Effector CD4-positive, alpha-beta T cell (primary cell): ENCODE measurements at places on chromosomes 16 and 17.

GRCh38 chr17:43995150-43995471 lies 9.3 kb upstream of the NAGS start:
- no peak for DNase-seq

DNA sequence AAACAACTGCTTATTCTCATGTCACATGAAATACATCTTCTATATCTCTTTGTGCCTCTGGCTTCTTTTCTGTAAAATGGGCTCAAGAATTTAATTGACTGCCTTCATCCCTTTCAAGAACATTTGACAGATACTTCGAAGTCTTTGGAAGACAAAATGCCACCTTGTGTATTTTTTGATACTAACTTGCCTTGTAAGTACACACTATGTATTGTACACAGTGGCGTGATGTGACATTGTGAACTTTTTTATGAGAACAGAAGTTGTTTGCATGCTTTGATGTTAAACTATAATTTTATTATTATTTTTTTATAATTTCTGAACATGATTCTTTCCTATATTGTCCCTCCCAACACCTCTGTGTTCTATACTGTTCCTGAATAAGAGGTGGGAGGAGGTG lies 73.7 kb downstream of the MAP2K4 start:
- DNase-seq, result no peak

- no peak for DNase-seq
Measured at GRCh38 chr16:87437911-87438610, 45.9 kb downstream of the MAP1LC3B start.

DNA sequence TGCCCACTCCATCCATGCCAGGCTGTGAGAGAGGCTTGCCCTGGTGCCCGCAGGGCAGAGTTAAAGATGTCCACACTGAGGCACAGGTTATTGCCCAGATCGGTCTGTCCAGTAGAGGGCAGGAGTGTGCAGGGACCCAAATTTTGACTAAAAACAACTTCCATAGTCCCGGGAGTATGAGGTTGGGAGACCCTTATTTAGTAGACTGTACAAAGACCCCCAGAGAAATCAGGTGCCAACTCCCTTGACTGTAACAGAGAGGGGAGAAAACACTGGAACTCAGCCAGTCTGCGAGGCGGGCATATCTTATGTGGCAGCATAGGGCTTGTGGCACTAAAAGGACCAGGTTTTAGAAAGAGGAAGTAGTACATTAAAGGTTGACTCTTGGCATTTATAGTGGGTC lies 43.4 kb downstream of the HNF1B start:
- peak; percentile 19 for DNase-seq

DNA sequence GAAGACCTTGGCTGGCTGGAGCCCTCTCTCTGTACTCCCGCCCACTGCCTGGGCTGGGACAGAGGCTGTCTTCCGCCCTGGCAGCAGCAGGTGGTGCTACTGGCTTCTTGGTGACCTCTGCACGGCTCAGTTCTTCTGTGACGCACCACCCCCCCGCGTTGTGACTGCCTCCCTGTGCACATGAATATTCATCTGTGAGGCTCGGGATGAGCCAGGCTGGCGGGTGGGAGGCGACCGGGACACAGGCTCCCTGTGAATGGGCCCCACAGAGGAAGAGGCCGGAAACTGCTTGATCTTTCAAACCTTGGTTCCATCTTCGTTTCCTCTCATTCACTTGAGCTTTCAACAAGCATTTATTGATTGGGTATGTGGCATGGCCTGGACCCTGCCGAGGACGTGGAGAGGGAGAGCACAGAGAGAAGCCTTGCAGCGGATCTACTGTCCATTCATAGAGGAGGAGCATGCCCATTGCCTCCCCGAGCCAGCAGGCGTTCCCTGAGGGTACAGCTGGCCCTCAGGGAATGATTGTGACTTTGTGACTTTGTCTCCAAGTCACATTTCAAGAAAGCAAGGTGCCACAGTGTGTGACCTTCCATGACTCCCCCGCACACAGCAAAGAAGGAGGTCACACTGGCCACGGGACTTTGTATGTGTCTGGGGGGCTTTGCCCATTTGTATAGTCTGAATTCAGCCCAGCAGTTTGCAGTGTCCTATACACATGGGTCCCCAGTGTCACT lies 45.0 kb downstream of the B9D1 start:
- no peak for DNase-seq

DNA sequence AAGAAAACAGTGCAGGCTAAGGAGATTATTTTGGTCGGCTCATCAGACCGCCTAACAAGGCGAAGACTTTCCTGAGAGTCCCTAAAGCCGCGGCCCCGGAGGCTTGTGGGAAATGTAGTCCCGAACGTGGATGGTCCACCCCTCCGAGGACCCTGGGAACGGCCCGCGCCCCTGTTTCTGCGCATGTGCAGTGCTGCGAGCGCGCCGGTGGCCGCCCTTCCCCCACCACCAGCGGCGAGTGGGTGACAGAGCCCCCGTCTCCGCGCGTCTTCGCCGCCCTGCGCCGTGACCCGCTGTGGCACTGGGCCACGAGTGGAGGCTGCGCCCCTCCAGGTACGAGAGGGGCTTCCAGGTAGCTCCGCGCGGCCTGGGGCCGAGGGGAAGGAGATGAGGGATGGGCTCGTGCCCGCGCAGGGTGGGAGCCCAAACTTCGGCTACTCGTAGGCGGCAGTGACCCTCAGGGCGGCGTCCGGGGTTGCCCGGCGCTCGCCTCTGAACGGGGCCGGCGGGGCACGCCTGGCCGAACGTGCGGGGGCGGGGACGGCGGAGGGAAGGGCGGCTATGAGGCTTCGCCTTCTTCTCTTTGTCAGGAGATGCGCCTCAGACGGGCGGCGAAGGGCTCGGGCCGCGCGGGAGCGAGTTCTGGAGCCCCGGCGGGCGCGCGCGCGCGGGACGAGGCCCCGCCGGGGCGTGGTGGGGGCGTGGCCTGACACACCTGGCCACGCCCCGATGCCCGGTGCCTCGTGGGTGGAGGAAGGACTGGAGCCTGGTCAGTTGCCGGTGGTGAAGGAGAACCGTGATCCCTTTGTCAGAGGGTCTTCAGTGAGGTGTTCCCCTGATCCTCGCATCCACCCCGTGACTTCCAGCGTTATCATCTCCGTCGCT lies at the start of gene ZFP1:
TSS of gene ZFP1 (plus strand) at position 214 of the 885 bp plus-strand sequence. CDS start 4,428 bp downstream, outside the sequence.
- peak; percentile 95 for DNase-seq

- DNase-seq, result no peak
Measured at GRCh38 chr17:56486732-56487131, 106.8 kb upstream of the NOG start.

DNA sequence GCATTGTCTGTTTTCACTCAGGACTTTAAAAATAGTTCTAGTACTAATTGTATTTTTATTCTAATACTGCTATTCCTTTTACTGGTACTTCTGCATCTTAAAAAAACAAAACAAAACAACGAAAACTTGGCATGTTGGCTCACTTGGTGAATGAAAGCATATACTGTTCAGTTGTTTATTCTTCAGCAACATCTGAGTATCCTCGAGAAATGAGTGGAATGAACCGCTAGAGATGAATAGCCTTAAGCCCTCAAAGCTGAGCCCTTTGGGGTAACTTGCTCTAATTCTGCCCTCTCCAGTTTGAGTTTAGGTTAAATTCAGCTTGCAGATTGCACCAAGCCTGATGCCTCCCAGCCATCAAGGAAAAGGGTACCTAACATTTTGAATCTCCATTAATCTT lies 126.5 kb downstream of the WWOX start:
- no peak for DNase-seq

- DNase-seq, result no peak
Measured at GRCh38 chr16:35562471-35562870, 2103.1 kb downstream of the TP53TG3F start.

- no peak for DNase-seq
Measured at GRCh38 chr17:73189417-73190099, 3.3 kb upstream of the COG1 start.

GRCh38 chr16:92431-93339 lies 14.7 kb downstream of the MPG start:
- no peak for DNase-seq

GRCh38 chr16:50837324-50837723 lies 95.4 kb downstream of the CYLD start:
- DNase-seq, result no peak

GRCh38 chr17:52136166-52136565 lies 22.3 kb downstream of the CA10 start:
- no peak for DNase-seq

DNA sequence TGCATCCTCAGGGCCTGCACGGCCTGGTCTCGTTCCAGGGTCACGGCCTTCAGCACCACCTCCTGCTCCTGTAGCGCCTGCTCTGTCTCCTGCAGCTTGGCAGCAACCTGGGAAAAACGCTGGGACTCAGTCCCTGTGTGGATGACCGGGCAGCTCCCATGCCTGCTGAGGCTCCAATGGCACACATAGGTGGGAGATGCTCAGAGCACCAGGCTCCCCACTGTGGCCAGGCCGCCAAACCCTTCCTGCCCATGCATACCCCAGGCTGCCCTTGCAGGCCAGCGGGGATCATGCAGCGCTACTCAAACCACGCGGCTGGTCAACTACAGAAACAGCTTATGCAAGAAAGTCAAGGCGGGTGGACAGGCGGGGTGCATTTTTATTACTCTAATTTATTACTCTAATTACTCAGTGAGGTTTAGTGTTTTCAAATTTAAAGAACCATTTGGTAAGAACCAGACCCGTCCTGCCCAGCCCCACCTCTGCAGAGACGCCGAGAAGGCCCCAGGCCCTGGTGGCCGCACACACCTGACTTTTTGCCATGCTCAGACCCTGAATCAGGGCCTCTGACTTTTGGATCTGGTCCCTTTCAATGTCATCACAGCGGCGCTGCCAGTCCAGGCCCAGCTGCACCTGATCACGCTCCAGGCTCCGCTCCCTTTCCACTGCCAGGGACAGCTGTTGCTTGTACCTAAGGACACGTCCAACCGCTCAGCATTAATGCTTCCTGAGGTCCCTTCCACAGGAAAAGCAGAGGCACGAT lies 34.0 kb downstream of the CCDC57 start:
- no peak for DNase-seq

DNA sequence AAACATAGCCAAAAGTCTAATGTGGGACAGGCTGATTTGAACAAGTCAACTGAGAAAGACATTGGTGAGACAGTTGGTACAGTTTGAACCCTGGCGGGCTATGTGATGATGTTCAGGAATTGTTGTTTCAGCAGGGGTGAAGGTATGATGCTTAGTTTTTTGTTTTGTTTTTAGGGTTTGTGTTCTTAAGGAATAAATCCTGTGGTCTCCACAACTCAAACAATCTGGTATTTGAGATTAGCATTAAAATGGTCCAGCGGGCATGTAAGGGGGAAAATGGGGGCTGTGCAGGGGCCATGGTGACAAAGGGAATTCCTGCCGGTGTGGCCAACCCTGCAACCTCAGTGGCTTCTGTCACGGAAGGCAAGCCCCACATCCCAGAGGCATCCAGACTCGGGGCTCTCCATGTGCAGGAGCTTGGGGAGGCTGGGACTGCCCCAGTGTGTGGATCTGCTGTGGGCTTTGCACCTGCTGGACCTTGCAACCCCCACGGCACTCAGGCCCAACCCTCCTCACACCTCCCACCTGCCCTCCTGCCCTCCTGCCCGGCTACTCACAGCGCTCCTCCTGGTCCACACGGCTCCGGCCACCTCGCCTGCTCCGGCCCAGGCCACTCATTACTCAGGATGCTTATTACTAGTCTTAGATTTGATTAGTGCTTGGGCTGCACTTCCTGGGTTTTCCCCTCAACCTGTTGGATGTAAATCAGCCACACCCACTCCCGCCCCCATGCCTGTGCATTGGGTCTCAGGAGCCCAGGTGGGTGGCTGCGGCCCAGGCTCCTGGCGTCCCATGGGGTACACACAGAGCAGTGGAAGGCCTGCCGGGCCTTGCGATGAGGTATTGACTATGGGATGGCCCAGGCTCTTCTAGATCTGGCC lies at the start of gene TNFRSF13B:
TSS of gene TNFRSF13B (minus strand) at position 661 of the 881 bp plus-strand sequence. CDS start at position 618, 43 bp downstream.
- no peak for DNase-seq

- DNase-seq, result no peak
Measured at GRCh38 chr16:2734844-2735515, 15.0 kb upstream of the PRSS27 start.

DNA sequence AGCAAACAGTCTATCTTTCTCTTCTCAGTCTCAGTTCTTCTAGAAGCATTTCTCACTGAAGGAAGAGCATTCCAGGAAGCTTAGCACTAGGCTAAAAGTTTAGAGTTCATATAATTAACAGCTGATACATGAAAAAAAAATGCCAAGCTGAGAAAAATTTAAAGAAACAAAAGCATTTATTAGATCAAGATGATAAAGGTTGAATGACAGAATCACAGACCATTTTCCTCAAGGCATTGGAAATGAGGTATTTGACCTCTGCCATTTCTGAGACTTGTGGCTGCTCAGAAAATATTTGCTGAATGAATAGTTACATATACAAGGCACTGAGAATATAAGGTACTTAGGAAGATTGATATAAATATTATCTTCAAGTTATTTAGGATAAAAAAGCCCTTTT lies 901.6 kb upstream of the GOT2 start:
- DNase-seq, result no peak

- DNase-seq, result no peak
Measured at GRCh38 chr17:50183421-50183994, 17.7 kb downstream of the SGCA start.

- no peak for DNase-seq
Measured at GRCh38 chr17:47847341-47848197, 3.4 kb downstream of the SP6 start.

- DNase-seq, result no peak
Measured at GRCh38 chr17:77332981-77333685, 192.4 kb downstream of the SEC14L1 start.

GRCh38 chr17:50192144-50192617 lies 9.2 kb downstream of the COL1A1 start:
- DNase-seq, result no peak

GRCh38 chr16:22313876-22314470 lies 16.8 kb downstream of the POLR3E start:
- DNase-seq, result no peak

DNA sequence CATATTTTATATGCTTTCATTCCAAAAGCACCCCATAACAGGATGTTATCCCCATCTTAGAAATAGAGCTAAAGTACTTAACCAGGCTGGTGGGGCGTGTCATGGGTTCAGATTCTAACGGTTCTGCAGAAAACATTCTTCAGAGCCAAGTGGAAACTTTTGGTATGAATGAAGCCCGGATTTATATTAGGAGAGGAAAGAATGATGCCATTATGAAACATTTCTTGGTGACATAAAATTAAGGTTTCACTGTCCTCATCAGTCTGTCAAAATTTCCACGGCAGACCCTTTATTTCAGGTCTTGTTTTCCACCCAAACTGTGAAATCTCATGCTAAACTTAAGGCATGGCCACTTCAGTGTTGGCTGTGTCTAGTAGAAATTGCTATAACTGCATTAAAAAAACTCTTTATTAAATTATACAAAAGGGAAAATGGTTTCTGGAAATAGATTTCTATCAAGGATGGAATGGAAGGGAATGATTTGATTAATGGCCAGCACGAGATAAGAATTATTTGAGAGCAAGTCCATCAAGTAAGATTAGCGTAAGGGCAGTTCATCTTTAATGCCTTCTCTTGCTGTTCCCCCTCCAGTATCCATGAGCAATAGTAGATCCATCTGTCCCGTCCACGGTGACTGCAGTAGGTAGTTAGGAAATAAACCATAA lies 11.7 kb downstream of the PRKCA start:
- DNase-seq, result no peak

- no peak for DNase-seq
Measured at GRCh38 chr17:8479431-8479947, 43.8 kb downstream of the NDEL1 start.
